Hypothalamus (tissue), 51 donors: ENCODE measurements at places on chromosomes 7 and 10.
A peak's percentile ranks its signal among the peaks of the same experiment; 100 is the strongest.

DNA sequence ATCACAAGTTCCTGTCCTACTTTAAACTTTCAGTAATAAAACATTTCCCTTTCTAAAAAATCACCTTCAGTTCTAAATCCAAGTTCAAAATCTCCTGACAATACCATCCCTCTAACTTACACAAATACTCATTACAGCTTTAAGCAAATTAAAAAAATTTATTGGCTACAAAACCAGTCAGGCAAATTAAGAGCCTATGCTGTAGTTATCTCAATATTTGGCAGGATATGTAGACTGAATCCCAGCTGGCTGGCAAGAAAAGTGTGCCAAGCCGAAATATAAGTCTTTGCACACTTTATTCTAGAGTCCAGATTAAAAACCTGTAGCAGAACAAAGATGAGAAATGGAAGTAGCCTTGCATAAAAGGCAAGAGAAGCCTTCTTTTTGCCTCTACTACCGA is 9.5 kb downstream of the WAPL start:
- DNase-seq, result no peak

DNA sequence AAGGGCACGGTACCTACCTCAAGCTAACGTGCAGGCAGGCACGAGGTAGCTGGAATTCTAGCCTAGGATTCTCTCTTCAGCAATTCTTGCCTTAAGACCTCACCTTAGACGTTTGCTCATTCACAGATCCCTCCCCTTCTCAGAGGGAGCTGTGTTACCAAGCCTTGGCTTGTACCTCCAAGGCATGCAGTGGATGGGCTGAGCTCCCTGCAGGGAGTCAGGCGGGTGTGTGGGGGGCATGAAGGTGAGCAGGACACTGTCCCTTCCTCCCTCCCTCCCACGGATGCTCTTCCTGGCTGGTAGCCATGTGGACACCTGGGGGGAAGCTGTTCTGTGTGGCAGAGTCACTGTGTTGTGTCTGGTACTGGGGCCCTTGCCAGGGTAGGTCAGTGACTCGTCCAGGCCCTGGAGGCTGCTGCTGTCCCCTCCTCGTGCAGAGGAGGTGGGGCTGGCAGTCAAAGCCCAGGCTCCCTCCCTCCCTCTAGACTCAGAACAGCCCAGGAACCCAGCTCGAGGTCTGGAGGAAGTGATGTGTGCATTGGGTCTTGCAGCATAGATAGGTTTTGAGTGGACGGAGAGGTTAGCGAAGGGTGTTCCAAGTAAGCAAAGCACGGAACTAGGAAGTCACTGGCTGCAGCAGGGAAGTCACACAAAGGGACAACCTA is 222.2 kb upstream of the SH2B2 start:
- no peak for DNase-seq

DNA sequence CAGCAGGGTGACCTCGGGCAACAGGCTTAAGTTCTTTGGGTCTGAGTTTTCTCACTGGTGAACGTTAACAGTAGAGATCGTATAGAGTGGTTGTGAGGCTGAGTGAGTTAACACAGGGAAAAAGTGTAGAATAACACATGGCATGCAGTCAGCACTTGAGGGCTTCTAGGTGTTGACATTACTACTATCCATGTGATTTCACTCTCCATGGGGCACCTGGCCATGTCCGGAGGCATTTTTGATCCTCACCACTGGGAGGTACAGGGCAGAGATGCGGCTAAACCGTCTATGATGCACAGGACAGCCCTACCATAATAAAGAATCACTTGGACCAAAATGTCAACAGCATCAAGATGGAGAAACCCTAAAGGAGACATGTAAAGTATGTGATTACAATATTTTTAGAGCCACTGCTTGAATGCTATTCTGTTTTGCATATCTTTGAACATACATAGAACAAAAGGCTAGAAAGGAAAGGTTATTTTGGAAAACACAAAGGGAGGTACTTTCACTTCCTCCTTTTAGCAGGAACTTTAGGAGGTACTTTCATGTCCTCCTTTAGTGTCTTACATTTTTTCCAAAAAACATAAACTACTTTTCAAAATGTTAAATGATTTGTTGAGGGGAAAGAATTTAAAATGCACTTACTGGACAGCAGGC is 44.3 kb downstream of the NOD1 start:
- DNase-seq, result no peak

- no peak for DNase-seq
Measured at GRCh38 chr10:90862908-90863514, 5.2 kb upstream of the HTR7 start.

- DNase-seq, result no peak
Measured at GRCh38 chr10:121952226-121952625, 22.8 kb downstream of the NSMCE4A start.

GRCh38 chr7:92296880-92297445 is 51.2 kb downstream of the ANKIB1 start:
- no peak for DNase-seq

DNA sequence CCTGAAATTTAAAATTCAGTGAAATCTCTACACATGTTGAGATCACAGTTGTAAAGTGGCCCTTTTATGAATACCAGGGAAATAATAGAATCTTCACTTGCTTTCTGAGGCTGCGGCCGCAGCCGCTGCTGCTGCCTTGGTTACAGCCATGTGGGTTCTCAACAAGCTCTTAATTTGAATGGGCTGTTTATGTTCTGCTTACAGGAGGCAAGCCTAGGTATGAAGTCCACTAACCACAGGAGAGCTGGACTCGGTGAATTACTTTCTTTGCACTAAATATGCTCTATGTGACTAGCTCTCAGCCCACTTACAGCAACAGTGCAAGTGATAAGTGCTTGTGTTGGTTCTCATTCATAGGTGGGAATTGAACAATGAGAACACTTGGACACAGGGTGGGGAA is 410.8 kb downstream of the SFMBT2 start:
- no peak for DNase-seq

- no peak for DNase-seq
Measured at GRCh38 chr7:69465262-69465661, 133.0 kb upstream of the AUTS2 start.

- no peak for DNase-seq
Measured at GRCh38 chr10:7788639-7789286, 786 bp downstream of the ATP5F1C start.

- no peak for DNase-seq
Measured at GRCh38 chr7:191105-191980, 1.0 kb upstream of the FAM20C start.

DNA sequence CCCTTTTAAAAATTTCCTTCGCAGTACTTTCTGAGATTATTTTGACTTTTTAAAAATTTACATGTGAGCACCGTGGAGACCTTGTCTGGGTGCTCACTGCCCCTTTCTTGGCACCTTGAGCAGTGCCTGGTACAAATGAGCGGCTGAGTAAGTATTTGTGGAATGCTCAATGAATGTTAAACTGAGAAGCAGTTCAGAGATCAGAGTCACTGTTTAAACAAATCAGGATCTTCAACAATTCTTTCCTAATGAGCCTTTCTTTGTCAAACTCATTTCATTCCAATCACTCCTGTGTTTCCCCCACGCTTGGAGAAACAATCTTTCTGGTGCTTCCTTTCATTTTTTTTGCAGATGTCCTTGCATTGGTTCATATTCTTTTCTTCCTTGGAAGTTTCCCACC is 611.3 kb upstream of the GALNT17 start:
- no peak for DNase-seq

DNA sequence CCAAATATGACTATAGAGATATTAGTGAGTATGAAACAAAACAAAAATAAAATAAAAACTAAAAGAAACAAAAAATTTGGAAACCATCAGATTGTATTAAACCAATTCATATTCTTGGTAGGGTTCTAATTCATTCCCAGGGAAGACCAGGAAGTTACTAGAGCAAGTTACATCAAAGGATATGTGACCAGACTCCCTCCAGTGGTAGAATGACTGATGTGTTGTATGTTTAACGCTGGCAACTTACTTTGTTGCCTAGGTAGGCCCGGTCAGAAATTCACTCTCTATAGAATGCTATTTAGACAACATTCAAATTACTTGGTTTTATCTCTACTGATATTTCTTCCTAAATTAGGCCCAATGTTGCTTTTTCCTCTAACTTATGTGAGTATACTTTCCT is 5.2 kb downstream of the PHYHIPL start:
- DNase-seq, result peak; percentile 37

DNA sequence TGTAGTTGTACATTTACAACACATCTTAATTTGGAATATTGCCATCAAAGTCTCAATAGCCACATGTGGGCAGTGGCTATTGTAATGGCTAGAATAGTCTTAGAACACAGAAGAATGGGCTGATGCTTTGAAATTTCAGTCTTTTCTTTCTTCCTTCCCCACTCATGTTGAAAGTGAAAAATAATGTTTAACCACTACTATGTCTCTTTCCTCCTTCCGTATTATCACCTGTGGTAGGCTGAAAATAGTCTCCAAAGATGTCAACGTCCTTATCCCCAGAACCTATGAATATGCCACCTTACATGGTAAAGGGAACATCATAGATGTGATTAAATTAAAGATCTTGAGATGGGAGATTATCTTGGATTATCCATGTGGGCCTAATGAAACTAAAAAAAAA is 154.0 kb downstream of the SUGCT start:
- DNase-seq, result no peak

- DNase-seq, result no peak
Measured at GRCh38 chr7:67698354-67698753, 701.7 kb downstream of the TYW1 start.

- DNase-seq, result no peak
Measured at GRCh38 chr10:29622382-29622922, 12.3 kb downstream of the SVIL start.

GRCh38 chr10:114100848-114101741 is 57.4 kb downstream of the ADRB1 start:
- DNase-seq, result no peak

DNA sequence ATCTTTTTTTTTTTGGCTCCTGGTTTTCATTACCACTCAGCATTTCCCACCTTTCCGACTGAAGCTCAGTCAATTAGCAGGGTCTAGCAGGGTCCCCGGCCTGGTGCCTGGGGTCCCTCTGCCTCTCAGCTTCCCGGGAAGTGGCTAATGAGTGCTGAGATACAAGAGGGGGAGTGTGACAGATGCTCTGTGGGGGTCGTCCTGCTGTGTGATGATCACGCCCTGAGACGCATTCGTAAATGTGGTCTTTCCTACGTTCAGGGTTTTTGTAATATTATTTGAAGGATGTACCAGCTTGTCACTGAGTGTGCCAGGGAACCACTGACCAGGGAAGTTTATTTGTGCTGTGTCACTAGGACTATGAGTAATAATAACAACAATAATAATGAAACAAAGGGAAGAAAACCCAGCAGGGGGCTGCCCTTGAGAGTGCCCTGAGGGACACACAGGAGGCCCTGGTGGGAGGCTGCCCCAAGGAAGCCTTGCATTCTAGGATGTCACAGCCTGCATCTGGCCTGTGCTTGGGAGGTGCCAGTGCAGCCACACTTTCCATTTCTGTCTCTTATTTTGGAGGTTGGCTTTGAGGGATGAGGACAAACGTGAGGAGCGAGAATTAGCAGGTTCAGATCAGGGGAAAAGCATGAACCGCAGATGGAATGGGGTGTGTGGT is 337.8 kb downstream of the ADARB2 start:
- DNase-seq, result no peak

GRCh38 chr7:130141161-130141883 is 63.9 kb downstream of the TMEM209 start:
- peak; percentile 45 for DNase-seq

DNA sequence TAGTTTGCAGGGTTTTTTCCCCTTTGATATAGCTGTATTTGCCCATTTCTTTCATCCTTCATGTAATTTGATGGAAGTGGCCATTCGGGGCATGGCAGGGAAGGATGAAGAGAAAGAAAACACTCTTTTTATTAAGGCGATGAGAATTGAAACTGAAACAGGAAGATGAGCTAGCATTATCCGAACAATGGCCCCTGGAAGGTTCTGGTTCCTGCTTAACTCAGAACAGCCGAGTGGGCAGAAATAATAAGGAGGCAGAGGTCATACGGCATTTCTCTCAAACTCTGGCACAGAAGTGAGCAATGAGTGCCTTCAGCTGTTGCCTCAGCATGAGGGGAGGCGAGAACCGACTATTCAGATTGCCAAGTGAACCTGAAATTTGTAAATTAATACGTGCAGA is 113.2 kb upstream of the MYO3A start:
- no peak for DNase-seq

- no peak for DNase-seq
Measured at GRCh38 chr10:80171248-80171660, 34.1 kb downstream of the ANXA11 start.

GRCh38 chr10:89744026-89744425 is 42.6 kb downstream of the KIF20B start:
- DNase-seq, result no peak

DNA sequence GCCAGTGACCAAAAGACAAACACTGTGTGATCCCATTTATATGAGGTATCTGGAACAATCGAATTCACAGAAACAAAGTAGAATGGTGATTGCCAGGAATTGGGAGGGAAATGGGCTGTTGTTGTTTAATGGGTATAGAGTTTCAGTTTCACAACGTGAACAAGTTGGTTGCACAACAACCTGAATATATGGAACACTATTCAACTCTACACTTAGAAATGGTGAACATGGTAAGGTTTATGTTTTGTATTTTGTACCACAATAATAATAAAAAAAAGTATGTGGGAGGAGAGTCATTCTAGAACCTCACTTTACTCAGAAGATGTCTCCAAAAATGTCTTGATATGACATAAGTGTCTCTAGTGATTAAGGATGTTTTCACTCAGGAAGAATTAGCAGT is 85.2 kb upstream of the SGCE start:
- DNase-seq, result no peak

- no peak for DNase-seq
Measured at GRCh38 chr7:116101704-116102103, 71.1 kb upstream of the TFEC start.

- no peak for DNase-seq
Measured at GRCh38 chr10:106573106-106573505, 591.4 kb downstream of the SORCS1 start.

- DNase-seq, result no peak
Measured at GRCh38 chr7:129265328-129265727, 40.5 kb downstream of the AHCYL2 start.

DNA sequence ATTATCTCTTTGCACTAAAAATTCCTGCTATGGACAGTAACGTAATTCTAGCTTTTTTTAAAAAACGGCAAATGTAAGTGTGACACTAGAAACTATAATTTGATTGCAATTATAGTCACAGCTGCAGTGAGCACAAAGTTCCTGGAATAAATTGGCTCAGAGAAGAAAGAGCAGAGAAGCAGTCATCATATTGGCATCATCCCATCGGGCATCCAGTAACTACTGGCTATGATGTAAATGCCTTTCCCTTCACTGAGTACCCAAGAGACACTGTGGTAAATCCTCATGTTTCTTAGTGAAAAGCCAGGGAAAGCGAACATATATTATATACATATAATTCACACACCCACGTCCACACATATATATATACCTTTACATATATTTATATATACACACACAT is 43.6 kb downstream of the PIP4K2A start:
- DNase-seq, result no peak

GRCh38 chr7:115230882-115231571 is 309.1 kb downstream of the MDFIC start:
- no peak for DNase-seq

- DNase-seq, result no peak
Measured at GRCh38 chr7:66281678-66282590, 76.8 kb downstream of the TPST1 start.
